Lung microvascular endothelial cell (primary cell): ENCODE measurements at places on chromosomes 6 and 20. TPM values are rescaled to one million over a fixed set of nuclear protein-coding genes. Genes with fewer than 3 reads are reported as not detected.

The TP53TG5 gene
- not detected in 2 replicates for total RNA-seq

The ENPP1 gene
- total RNA-seq: 0.22 and 0.40 TPM in 2 replicates

The TINAG gene
- not detected in 2 replicates for total RNA-seq

The DCDC2 gene
- total RNA-seq: not detected in 2 replicates

The VGLL2 gene
- not detected in 2 replicates for total RNA-seq
